Non-pigmented ciliary epithelial cell (primary cell): ENCODE measurements at places on chromosomes 3 and 15.

- no peak for DNase-seq
Observed at GRCh38 chr15:74831813-74832495, 5.5 kb downstream of the CPLX3 start.

DNA sequence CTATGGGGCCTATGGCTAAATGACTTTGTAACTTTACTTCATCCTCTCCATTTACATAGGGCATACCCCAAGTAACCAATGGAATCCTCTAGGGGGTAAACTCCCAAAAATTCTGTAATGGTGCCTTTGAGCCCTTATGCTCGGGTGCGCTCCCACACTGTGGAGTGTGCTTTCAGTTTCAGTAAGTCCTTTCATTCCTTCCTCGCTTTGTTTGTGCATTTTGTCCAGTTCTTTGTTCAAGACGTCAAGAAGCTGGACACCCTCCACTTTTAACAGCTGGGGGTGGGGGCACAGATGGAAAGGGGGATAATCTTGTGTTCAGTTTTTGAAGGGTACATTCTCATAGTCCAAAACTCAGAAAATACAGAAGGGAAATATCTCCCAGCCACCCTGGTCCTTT, 84.4 kb upstream of the C2CD4B start:
- no peak for DNase-seq

- DNase-seq: no peak
Observed at GRCh38 chr3:32347343-32348125, 44.1 kb upstream of the CMTM7 start.

DNA sequence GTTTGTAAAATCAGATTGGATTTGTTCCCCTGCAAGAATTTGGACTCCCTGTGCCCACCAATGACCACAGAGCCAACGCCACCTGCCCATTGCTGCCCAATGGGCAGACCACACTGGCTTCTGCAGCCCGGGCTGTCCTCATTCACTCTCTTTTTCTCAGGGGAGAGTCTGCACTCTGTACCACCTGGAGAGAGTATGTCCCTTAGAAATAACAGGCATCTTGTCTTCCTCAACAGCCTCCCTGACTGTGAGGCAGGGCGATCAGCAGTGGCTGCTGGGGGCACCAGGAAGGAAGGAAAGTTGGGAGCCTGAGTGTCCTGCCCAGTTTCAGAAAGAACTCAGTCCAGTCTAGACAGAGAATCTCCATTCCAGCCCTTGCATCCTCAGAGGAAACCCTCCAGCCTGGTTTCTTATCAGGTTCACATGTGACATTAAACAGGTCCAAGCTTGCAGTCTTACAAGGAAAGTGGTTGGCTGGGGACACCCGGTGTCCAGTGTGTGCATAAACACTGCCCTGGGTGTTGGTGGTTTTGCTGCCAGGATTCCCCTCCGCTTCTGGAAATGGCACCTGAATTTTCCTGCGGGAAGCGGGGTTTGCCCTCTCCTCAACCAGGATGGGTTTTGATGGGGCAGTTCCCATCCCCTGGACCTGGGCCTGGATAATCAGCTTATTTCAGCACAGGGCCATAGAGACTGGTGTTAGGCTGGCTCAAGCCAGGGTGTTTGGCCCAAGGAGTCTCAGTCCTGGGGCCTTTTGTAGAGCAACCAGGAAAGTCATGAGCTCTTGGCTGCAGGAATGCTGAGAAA, 37.2 kb downstream of the SSUH2 start:
- peak; percentile 43 for DNase-seq

DNA sequence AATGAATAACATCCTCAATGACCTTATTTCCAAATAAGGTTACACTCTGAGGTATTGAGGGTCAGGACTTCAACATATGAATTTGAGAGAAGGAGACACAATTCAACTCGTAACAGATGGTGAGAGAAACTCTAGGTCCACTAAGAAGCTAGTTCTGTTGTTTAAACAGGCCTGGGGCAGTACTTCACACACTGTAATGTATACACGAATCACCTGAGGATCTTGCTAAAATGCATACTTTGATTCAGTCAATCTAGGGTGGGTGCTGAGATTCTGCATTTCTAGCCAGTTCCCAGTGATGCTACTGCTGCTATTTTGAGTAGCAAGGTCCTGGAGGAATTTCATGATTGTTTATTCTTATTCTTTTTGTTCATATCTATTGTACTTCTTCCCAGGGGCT, 186.8 kb downstream of the SATB1 start:
- DNase-seq: no peak

DNA sequence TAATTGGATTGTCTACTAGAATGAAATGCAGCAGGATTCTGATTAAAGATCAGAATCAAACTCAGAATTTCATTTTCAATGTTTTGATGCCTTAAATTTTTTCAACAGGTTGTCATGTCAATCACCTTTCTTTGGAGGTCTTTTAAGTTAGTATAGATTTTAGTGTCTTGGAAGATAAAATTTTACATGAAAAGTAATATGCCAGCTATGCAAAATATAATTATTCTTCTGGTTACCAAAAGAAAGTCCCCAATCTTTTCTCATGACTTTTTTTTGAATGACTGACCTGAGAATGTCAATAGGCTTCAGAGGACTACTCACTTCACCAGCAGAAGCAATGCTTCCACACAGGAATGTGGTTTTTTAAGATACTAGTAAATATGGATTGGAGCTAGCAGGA, 4.3 kb downstream of the FGF7 start:
- no peak for DNase-seq

DNA sequence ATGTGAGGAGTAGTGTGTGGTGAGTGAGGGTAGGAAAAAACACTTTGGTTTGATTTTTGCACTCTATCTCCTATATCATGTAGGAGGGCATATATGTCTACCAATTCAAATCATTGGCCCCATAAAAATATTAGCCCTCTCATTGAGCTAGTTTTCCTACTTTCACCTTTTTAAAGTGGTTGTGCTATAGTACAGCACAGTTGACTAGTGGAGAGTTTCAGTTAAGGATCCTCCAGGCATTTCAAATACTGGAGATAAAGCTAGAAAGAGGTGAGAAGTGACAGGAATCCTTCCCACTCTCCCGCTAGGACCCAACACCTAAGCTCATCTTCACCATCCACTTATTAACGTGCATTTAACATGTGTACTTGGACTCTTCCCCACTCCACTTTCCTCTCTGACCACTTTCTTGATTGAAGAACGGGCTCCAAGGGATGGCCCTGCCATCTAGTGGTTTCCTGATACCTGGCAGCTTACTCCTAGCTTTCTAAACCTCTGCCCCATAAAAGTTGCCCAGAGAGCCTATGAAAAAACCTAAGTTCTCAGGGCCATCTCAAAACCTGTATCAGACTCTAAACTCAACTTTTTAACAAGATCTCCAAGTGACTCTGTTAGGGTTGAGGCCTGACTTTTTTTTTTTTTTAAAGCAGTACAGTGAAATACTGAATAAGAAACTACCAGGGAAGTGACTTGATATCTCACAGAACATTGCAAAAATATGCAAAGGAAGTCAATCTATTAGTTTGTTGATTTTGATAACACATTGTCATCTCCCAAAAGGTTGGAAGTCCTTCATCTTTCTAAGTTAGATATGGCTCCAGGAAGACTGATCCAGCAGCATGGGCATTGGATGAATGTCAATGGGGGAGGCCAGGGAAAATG, 17.9 kb downstream of the IL12A start:
- DNase-seq: no peak

- no peak for DNase-seq
Observed at GRCh38 chr3:39281533-39281932, 1.7 kb upstream of the CX3CR1 start.
